Glutamatergic neuron (in vitro differentiated cells): ENCODE measurements at places on chromosomes 13 and 19.
A peak's percentile ranks its signal among the peaks of the same experiment; 100 is the strongest.

- peaks cover 12% of the 10 kb centered on the region for H3K4me1 ChIP-seq
- DNase-seq = no peak
- H3K27ac ChIP-seq = no peak overlapping the region
- peaks cover 7% of the 10 kb centered on the region for H3K27me3 ChIP-seq
- H3K36me3 ChIP-seq = peaks cover 6% of the 10 kb centered on the region
Observed at GRCh38 chr19:30310602-30311263, 61.5 kb upstream of the ZNF536 start.

GRCh38 chr19:38204096-38204495 is 19.9 kb downstream of the DPF1 start:
- H3K27ac ChIP-seq = no peak overlapping the region
- H3K27me3 ChIP-seq = peaks cover 10% of the 10 kb centered on the region
- no peaks in the 10 kb centered on the region for H3K36me3 ChIP-seq
- peaks cover 12% of the 10 kb centered on the region for H3K4me1 ChIP-seq
- H3K4me3 ChIP-seq = no peak overlapping the region
- DNase-seq = no peak

GRCh38 chr13:84029396-84029795 is 147.1 kb upstream of the SLITRK1 start:
- H3K27me3 ChIP-seq = peaks cover 3% of the 10 kb centered on the region
- no peaks in the 10 kb centered on the region for H3K4me1 ChIP-seq
- no peak overlapping the region for H3K4me3 ChIP-seq
- no peak for DNase-seq
- no peak overlapping the region for H3K27ac ChIP-seq

GRCh38 chr19:48716562-48717291 is 2.8 kb downstream of the MAMSTR start:
- peak overlapping the region; percentile 62 for H3K27ac ChIP-seq
- no peaks in the 10 kb centered on the region for H3K36me3 ChIP-seq
- DNase-seq = peak; percentile 52
- H3K27me3 ChIP-seq = peaks cover 18% of the 10 kb centered on the region
- peaks cover 13% of the 10 kb centered on the region for H3K4me1 ChIP-seq

DNA sequence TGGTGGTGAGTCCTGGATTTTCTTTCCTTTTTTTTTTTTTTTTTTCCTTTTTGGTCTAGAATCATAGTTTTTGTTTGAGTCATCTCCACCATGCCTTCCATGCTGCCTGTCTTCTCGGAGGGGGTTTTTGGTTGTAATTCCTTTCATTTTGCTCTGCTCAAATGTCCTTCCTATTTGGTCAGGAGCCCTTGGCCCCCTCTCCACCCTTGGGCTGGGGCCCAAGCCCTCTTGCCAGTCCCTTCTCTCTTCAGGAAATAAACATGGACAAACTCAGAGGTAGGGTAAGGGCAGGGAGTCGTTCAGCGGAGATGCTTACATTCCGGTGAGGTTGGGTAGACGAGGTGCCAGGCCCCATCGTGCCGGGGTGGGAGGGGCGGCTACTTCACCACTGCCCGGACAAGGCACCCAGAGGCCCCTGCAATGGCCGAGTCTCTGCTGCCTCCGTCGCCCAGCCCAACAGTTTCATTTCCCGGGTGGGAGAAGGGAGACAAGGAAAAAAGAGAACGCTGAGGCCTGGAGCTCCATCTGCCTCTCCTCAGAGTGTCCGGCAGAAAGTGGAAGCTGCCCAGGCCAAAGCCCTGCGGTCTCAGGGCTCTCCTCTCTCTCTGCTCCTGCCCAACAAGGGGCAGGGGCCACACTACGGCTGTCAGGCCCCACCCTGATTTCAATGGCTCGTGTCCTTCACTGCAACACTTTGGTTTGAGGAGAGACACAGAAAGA is 12.7 kb downstream of the ZNF574 start:
- peaks cover 5% of the 10 kb centered on the region for H3K27me3 ChIP-seq
- DNase-seq = no peak
- H3K4me3 ChIP-seq = peak overlapping the region; percentile 40
- no peaks in the 10 kb centered on the region for H3K36me3 ChIP-seq
- H3K27ac ChIP-seq = no peak overlapping the region

DNA sequence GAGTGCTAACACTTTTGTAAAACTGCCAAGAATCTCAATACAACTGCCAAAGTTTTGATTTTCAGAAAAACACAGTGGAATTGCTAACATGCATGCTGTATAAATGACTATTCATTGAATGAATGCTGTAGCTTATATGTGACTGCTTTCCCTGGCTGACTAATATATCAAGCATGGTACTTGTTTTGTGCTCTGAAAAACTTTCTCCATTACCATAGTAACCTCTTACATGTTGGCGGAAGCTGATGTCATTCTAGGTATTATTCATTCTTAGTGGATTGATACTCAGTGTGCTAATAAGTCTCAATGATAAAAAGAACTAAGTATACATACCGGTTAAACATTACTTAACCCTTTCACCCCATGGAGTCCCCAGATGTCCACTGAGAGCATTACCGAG is 166.1 kb upstream of the MYO16 start:
- no peaks in the 10 kb centered on the region for H3K36me3 ChIP-seq
- no peaks in the 10 kb centered on the region for H3K27me3 ChIP-seq
- no peak overlapping the region for H3K27ac ChIP-seq
- no peak for DNase-seq
- H3K4me3 ChIP-seq = no peak overlapping the region

GRCh38 chr13:26011996-26012821 is 39.6 kb downstream of the SHISA2 start:
- H3K4me1 ChIP-seq = no peaks in the 10 kb centered on the region
- no peak overlapping the region for H3K4me3 ChIP-seq
- no peaks in the 10 kb centered on the region for H3K27me3 ChIP-seq

GRCh38 chr13:49113526-49114286 is 106.4 kb upstream of the MLNR start:
- H3K36me3 ChIP-seq = peaks cover 8% of the 10 kb centered on the region
- peaks cover 11% of the 10 kb centered on the region for H3K4me1 ChIP-seq
- H3K4me3 ChIP-seq = peak overlapping the region; percentile 73
- H3K27me3 ChIP-seq = no peaks in the 10 kb centered on the region

- no peak overlapping the region for H3K27ac ChIP-seq
- peaks cover 6% of the 10 kb centered on the region for H3K36me3 ChIP-seq
- H3K4me3 ChIP-seq = no peak overlapping the region
- DNase-seq = no peak
Observed at GRCh38 chr13:84651288-84651687, 769.0 kb upstream of the SLITRK1 start.

- H3K27ac ChIP-seq = peak overlapping the region; percentile 99
- H3K4me3 ChIP-seq = peak overlapping the region; percentile 96
- peak; percentile 74 for DNase-seq
- peaks cover 18% of the 10 kb centered on the region for H3K4me1 ChIP-seq
- no peaks in the 10 kb centered on the region for H3K36me3 ChIP-seq
- peaks cover 11% of the 10 kb centered on the region for H3K27me3 ChIP-seq
Observed at GRCh38 chr19:51687791-51688670, 5.1 kb upstream of the SPACA6 start.

- H3K27me3 ChIP-seq = no peaks in the 10 kb centered on the region
- H3K4me3 ChIP-seq = no peak overlapping the region
Observed at GRCh38 chr13:49400755-49401659, 42.9 kb downstream of the CAB39L start.

GRCh38 chr13:108902405-108903155 is 273.2 kb downstream of the MYO16 start:
- peaks cover 11% of the 10 kb centered on the region for H3K36me3 ChIP-seq
- no peaks in the 10 kb centered on the region for H3K4me1 ChIP-seq
- H3K4me3 ChIP-seq = peak overlapping the region; percentile 8
- no peak overlapping the region for H3K27ac ChIP-seq
- no peak for DNase-seq
- H3K27me3 ChIP-seq = no peaks in the 10 kb centered on the region
